ENCODE measurements at places on chromosomes 2 and 18.

- DNase-seq, result no peak
These were observed 53.0 kb downstream of the ZC3H8 start for GRCh38 chr2:112201696-112202430.

GRCh38 chr2:148719941-148720436 is 75.4 kb downstream of the EPC2 start:
- no peak for DNase-seq

DNA sequence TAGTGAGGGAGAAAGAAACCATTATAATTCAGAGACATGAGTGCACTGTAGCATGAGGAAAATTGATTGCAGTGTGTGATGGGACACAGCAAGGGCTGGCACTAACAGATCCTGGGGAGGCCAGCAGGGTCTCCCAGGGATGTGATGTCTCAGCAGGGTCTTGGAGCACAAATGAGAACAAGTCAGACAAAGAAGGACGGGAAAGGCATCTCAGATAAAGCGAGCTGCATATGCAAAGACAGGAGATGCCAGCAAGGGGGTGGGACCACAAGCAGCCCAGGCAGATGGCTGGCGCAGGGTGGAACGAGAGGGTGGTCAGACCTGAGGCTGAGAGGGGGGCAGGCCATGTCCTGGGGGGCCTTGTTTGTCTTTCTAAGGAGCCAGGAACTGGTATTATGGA is 102.6 kb upstream of the DLX2 start:
- DNase-seq, result no peak

DNA sequence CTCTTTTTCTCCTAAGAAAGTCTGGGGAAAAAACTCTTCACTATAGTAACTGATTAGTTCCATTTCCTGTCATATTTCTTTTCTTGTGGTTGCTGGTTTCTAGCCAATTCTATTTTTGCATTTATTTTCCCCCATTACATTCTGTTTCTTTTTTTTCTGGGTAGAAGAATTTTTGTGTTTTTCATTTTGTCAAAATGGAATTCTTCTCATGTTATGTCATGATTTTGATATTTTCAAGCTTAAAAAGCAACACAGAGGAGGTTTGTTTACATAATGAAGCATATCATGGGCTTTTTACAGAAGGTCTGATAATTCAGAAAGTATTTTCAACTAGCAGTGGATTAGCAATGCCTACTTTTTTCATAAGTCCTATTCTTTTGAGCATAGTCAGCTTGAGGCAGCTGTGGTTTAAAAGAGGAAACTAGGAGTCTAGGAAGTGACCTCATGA is 102.0 kb downstream of the MAP2 start:
- DNase-seq, result no peak

GRCh38 chr2:151481744-151482143 is 72.0 kb downstream of the RIF1 start:
- peak; percentile 54 for DNase-seq

GRCh38 chr2:232018181-232018580 is 56.7 kb downstream of the DIS3L2 start:
- no peak for DNase-seq

DNA sequence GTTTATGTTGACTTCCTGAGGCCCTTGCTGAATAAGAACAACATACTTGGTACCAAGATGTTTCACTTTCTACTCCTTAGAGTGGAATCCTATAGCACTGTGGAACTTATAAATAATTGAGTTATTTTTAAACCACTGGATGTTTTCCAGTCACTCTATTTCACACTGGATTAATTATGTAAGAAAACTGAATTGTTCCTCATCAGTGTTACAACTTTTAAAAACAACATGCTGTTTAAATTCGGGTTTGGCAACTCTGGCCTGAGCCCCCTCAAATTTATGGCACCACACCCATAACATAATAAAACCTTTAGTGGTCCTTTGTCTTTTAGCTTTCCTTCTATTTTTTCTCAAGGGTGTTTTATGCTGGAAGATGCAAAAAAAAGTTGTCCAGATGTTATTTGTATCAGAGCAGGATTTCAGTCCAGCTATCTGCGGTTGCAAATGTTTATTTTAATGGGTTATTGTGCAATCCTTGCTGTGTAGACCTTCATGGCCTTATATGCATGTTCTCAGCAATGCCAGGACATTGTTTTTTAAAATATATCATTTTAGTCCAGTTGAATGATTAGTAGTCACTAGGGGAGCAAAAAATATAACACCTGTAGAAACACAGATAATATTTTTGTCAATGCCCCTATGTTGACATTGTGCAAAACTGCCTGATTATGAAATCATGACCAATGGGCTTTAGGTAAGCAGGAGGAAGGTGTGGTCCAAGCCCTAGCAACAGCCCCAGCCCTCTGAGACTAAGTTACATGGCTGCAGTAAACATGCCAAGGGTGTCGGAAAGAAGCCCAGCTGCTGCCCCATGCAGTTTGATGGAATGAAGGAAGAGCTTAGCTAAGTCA is 638.0 kb upstream of the ZEB2 start:
- no peak for DNase-seq

DNA sequence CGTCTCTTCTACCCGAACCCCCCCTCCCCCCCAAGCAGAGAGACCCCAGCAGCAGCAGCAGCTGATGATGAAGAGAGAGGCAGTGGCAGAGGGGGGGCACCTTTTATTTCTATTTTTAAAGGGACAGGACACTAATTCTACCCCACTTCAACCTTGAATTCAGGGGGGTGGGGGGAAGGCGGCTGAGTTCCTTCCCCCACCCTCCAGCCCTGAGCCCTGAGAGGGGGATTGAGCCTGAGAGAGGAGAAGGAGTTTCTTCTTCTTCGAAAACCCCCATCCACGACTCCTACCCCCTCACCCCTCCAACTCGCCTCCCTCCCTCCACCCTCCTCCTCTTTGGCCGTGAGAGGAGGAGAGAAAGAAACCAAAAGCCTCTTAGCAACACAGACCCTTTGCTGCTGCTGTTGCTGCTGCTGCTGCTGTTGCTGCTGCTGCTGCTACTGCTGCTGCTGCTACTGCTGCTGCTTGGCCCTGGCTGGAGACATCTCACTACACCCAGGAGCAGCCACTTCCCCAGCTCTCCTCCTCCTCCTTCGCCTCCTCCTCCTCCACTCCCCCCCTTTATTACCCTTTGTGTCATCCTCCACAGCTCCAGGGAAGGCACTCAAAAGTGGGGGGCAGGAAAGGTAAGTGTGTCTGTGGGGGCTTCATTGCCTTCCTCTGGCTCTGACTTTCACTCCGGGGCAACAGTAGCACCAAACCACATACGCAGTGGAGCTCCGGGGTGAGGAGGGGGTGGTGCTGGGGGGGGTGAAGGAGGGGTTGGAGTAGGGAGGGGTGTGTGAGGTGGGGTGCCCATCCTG is at the start of gene MBD5:
Gene MBD5 (plus strand): TSS at position 33 of the 803 bp plus-strand sequence.
- peak; percentile 61 for DNase-seq

Measured in activated CD4-positive, alpha-beta T cell treated with anti-CD3 and anti-CD28 coated beads for 48 hours (primary cell).